ENCODE measurements at places on chromosomes 4 and X. TPM values are rescaled to one million over a fixed set of nuclear protein-coding genes. Genes with fewer than 3 reads are reported as not detected.

DNA sequence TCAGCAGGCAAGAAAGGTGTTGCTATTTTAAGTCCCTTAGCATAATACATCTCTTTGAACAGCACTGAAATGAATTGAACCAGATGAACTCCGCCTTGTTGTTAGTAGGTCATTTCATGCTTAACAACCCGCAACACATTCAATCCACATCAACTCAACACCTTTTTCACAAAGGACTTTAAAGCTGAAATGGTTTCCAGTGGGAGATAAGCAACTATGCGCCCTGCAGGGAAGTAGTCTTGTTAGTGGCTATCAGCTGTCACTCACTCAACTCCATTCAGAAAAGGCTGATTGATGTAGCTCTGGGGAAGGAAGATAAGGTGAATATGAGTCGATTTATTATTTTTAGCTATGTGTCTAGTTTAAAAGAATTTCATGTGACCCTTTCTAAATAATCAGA is 46.0 kb downstream of the ATP8A1 start:
- H3K4me1 ChIP-seq: peaks cover 25% of the 10 kb centered on the region
- H3K4me3 ChIP-seq: no peak overlapping the region
- H3K36me3 ChIP-seq: peaks cover 38% of the 10 kb centered on the region

DNA sequence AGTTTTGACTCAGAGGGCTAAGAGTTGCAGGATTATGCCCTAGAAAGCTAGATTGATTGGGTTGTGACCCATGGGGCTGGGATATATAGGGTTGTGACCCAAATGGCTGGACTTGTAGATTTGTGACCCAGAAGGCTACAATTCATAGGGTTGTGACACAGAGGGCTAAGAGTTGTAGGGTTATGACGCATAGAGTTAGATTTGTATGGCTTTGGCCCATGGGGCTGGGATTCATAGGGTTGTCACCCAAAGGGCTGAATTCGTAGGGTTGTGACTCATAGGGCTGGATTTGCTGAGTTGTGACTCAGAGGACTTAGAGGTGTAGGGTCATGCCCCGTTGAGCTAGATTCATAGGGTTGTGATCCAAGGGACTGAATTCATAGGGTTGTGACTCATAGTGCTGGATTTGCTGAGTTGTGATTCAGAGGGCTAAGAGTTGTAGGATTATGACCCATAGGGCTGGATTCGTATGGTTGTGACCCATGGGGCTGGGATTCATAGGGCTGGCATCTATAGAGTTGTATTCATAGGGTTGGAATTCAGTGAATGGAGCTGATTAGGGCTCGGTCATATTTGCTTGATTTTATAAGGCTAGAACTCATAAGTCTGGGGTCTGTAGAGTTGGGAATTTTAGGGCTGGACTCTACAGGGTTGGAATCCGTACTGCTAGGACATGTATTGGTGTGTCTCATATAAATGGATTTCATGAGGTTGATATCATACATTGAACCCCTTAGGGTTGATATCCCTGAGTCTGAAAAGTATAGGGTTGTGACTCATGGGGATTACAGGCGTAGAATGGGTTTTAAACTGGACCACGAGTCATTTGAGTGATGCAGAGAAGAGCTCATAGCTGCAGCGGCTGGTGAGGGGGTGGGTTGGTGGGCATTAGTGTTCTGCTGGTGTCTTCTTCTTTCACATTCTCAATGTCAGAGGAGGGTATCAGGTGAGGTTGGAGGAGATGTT is 125.7 kb downstream of the CRLF2 start:
- H3K4me3 ChIP-seq: no peak overlapping the region
- peaks cover 4% of the 10 kb centered on the region for H3K27me3 ChIP-seq
- H3K4me1 ChIP-seq: no peaks in the 10 kb centered on the region
- DNase-seq: no peak
- no peaks in the 10 kb centered on the region for H3K36me3 ChIP-seq
- no peak overlapping the region for H3K27ac ChIP-seq

DNA sequence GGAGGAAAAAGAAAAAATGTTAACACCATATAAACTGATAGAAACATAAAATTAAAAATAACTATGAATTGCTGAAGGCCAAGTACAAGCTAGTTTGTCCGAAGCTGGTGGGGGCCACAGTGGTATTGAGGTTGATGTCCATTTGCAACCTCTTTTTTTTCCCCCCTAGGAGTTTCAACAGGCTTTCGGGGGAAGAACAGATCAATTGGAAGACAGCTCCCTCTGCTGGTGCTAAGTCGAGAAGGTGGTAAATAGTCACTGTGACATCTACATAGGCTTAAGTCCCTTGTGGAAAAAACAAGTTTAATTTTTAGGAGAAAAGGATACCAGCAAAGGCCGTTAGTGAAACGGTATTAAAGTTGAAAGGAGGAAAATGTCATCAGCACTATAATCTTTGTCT is 115.7 kb upstream of the ZXDA start:
- peak; percentile 50 for DNase-seq
- H3K27ac ChIP-seq: no peak overlapping the region
- no peak overlapping the region for H3K4me3 ChIP-seq
- H3K4me1 ChIP-seq: no peaks in the 10 kb centered on the region

DNA sequence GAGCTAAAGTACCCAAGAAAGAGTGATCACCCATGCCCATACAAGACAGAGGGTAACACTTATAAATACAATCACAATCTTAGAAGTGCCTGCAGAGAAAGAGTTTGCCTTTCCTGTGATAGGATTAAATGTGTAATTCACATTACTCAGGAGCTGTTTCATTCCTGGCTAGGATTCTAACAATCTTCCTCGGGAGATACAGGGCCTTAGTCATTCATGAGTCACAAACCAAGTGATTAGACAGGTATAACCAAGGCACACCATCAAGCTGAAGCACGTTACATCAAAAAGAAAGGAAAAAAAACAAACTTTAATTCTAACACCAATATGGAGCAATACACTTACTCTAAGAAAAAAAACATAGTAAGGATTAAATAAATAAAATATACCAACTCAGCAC is 14.9 kb downstream of the ABCG2 start:
- H3K27ac ChIP-seq: no peak overlapping the region
- no peaks in the 10 kb centered on the region for H3K27me3 ChIP-seq
- no peaks in the 10 kb centered on the region for H3K36me3 ChIP-seq
- H3K4me3 ChIP-seq: no peak overlapping the region
- no peak for DNase-seq

GRCh38 chrX:154307202-154307601 is 11.6 kb downstream of the TKTL1 start:
- no peaks in the 10 kb centered on the region for H3K36me3 ChIP-seq
- H3K4me1 ChIP-seq: peaks cover 35% of the 10 kb centered on the region
- no peak overlapping the region for H3K4me3 ChIP-seq
- no peaks in the 10 kb centered on the region for H3K27me3 ChIP-seq
- no peak for DNase-seq

DNA sequence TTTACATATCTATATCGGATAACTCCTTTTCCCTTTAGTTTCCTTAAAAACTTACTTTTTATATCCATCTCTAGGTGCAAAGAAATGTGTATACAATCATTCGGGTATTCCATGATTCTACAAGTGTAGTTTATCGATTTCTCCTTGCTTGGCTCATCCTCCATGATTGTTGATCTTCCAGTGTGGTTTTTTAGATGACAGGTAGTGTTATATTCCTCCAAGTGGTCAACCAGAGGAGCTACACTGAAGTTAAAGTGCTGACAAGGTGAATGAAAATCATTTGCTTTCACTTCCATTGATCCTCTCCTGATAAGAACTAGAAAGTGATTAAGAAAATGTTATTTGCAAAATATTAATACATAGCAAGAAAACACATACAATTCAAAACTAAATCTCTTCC is 38.5 kb downstream of the TMEM156 start:
- no peaks in the 10 kb centered on the region for H3K4me1 ChIP-seq
- no peaks in the 10 kb centered on the region for H3K27me3 ChIP-seq
- DNase-seq: no peak

DNA sequence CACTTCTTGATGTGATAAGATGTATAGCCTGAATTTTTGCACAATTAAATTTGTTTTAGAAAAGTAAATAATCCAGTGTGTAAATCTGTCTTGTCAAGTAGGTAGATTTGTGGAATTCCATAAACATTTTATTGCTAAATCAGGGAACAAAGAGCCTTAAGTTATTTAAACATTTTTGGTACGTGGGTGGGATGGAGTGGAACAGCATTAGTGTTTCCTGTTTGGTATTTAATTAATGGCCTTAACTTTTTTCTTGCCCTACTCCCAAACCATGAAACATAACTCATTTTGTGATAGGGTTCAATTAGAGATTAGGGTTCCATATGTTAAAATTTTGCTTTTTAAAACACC is 5.1 kb downstream of the NUDT9 start:
- H3K4me3 ChIP-seq: no peak overlapping the region
- peaks cover 3% of the 10 kb centered on the region for H3K36me3 ChIP-seq
- no peaks in the 10 kb centered on the region for H3K27me3 ChIP-seq

GRCh38 chrX:42973321-42973720 is 195.4 kb upstream of the PPP1R2C start:
- no peaks in the 10 kb centered on the region for H3K27me3 ChIP-seq
- peaks cover 5% of the 10 kb centered on the region for H3K4me1 ChIP-seq
- DNase-seq: no peak
- H3K4me3 ChIP-seq: no peak overlapping the region

DNA sequence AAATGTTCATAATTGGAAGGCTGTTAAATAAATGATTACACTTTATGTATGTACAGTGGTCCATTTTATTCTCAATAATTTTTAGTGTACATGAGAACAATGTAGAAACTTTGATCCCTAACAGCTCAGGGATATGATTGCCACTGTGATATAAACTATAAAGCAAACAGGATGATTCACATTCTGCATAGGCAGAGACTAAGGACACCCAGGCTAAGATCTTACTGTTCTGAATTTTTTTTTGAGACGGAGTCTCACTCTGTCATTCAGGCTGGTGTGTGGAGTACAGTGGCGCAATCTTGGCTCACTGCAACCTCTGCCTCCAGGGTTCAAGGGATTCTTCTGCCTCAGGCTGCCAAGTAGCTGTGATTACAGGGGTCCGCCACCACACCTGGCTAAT is 186.6 kb downstream of the PDGFC start:
- H3K4me3 ChIP-seq: no peak overlapping the region
- H3K27me3 ChIP-seq: no peaks in the 10 kb centered on the region
- no peaks in the 10 kb centered on the region for H3K4me1 ChIP-seq

- H3K27me3 ChIP-seq: no peaks in the 10 kb centered on the region
- H3K27ac ChIP-seq: no peak overlapping the region
- no peak overlapping the region for H3K4me3 ChIP-seq
- H3K36me3 ChIP-seq: no peaks in the 10 kb centered on the region
- no peaks in the 10 kb centered on the region for H3K4me1 ChIP-seq
These were observed 27.3 kb downstream of the CSN3 start for GRCh38 chr4:70269674-70270073.

DNA sequence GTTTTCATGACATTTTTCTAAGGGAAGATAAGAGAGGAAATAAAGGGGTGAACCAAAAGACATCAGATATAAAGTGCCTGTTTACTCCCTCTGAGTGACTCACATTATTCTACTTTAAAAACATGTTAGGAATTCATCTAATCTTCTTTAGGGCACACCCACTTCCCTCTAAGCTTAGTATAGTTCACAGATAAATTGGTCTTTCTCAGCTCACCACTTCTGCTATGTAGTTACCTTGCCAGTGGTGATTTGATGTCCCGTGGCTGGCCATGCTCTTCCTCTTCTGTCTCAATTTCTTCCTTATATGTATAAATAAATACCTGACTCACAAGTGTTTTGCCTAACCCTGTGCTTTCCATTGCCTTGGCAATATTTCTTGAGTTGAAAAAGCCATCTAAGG is 96.8 kb downstream of the PDLIM5 start:
- H3K27me3 ChIP-seq: no peaks in the 10 kb centered on the region
- H3K4me1 ChIP-seq: peaks cover 2% of the 10 kb centered on the region
- H3K4me3 ChIP-seq: no peak overlapping the region
- peaks cover 1% of the 10 kb centered on the region for H3K36me3 ChIP-seq
- H3K27ac ChIP-seq: no peak overlapping the region

DNA sequence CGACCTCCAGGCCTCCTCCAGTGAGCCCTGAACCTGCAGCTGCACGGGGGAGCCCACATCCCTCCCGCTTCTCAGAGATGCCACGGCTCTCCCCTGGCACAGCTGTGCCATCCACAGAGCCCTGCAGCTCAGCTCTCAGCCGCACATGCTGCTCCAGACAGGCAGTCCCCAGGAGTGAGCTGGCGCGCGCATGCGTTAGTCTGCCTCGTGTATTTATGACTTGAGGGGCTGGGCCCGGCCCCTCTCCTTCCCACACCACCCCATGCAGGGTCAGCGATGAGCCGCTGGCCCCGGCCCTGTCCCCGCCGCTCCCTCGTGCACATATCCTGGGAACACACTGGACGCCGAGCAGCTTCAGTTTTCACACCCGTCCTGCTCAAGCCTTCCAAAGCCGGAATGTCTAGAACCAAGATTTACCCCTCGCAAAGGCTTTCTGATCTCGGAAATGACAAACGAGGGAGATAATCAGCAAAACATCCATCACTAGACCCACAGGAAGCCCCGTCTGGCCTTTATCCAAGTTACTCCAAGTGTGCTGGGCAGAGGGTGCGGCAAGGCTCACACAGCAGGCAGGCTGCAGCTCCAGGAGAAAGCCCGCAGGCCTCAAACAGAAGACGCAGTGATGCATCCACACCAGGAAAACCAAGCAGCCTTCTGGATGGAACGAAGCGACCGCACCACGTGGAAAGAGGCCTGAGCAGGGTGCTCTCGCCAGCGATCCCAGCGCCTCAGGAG is 24.3 kb downstream of the GAK start:
- no peak overlapping the region for H3K4me3 ChIP-seq
- H3K27me3 ChIP-seq: no peaks in the 10 kb centered on the region
- H3K36me3 ChIP-seq: peaks cover 22% of the 10 kb centered on the region
- no peak overlapping the region for H3K27ac ChIP-seq
- DNase-seq: no peak

DNA sequence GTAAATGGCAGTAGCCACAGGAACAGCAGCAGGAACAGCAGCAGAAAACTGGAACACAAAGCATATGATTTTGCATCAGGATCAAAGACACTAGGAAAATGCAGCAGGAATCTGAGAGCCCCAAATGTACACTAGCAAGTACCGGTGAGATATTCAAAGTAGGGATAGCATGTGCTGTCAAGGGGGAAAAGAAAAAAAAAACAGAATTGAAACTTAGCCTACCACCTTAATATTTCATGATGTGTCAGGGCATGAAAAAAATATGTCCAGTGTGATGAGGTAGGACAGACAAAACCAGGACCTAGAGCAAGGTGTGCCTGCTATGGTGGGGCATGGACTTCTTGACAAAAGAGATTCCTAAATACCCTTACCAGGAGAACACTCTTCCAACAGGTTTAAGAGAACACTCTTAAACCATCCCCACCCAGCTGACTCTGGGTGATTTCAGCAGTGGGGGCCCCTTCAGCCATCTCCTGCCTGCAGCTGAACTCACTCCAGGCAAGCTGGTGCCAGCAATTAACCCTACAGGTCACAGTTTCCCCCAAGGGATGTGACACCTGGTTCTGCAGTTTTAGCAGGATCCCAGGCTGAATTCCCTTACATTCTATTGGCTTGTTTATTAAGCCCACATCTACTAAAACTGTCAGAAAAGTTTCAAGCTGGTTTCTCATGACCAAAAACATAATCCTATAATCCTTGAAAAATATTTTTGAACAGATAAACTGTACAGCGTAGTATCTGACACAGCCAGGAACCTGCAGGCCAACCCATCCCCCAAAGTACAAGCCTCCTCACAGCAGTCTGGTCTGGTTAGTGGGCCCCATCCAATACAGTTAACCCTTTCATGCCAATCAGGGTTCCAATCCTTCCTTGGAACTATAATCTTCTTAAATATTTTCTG is 62.9 kb upstream of the FMR1 start:
- no peak for DNase-seq
- H3K36me3 ChIP-seq: no peaks in the 10 kb centered on the region
- H3K27ac ChIP-seq: no peak overlapping the region
- H3K4me3 ChIP-seq: no peak overlapping the region

The TBC1D25 gene
- 11.9 TPM for total RNA-seq

The GPR173 gene
- total RNA-seq: 0.36 TPM

Measured in activated CD8-positive, alpha-beta T cell treated with anti-CD3 and anti-CD28 coated beads for 36 hours (primary cell).